Type B pancreatic cell (in vitro differentiated cells): ENCODE measurements at places on chromosomes 3 and 15.
A peak's percentile ranks its signal among the peaks of the same experiment; 100 is the strongest.

DNA sequence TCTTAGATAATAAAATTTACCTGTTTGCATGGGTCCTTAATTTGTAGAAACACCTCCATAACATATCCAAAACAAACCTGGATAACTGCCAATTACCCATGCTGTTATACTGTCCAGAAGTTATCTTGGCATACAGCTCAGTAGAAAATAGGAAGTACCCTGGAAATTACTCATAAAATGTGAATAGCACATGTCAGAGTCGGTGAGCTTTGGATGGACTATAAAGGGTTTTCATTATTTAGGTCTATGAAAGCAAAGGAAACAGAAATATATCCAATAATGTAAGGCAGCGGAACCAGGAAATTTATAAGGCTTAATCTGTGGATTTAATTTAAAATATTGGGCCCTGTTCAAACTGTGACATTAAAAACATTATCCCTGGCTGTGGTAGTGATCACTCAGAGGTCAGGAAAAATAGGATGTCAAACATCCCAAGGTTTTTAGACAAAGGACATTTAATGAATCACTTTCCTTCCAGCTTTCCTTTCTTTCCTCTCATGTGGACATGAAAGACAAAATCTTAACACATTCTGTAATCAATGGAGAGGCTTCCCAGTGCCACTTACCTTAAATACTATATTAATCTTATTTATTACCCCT is 459.0 kb upstream of the DPH6 start:
- no peaks in the 10 kb centered on the region for H3K36me3 ChIP-seq
- DNase-seq, result no peak
- H3K4me3 ChIP-seq, result no peak overlapping the region
- no peaks in the 10 kb centered on the region for H3K27me3 ChIP-seq

GRCh38 chr3:105429034-105429762 is 62.5 kb downstream of the ALCAM start:
- no peak for DNase-seq
- no peak overlapping the region for H3K27ac ChIP-seq
- H3K27me3 ChIP-seq, result no peaks in the 10 kb centered on the region
- H3K36me3 ChIP-seq, result peaks cover 7% of the 10 kb centered on the region

- H3K27ac ChIP-seq, result no peak overlapping the region
- H3K36me3 ChIP-seq, result no peaks in the 10 kb centered on the region
- no peaks in the 10 kb centered on the region for H3K4me1 ChIP-seq
- DNase-seq, result no peak
These were observed 55.0 kb upstream of the TOPAZ1 start for GRCh38 chr3:44186712-44187111.

GRCh38 chr3:158267015-158267414 is 157.1 kb downstream of the RSRC1 start:
- H3K36me3 ChIP-seq, result peaks cover 4% of the 10 kb centered on the region
- H3K4me1 ChIP-seq, result peaks cover 4% of the 10 kb centered on the region
- DNase-seq, result no peak
- H3K27ac ChIP-seq, result no peak overlapping the region
- H3K4me3 ChIP-seq, result no peak overlapping the region

DNA sequence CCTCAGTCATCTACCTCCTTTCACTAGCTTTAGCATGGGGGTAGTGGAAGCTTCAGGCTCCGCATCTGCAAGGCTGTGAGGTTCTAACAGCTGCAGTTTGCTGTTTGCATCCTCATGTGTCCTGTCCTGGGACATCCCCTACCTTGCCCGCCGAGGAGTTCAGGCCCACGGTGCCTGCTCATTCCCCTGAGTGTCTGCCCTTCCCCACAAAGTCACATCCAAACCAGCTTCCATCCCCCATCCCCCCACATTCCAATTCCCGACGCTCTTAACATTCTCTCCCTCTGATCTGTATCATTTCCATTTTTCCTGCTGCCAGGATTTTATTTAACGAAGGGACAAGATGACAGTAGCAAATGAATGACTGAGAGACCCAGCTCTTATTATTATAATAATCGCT is 43.8 kb downstream of the HRH1 start:
- peaks cover 18% of the 10 kb centered on the region for H3K4me1 ChIP-seq
- no peaks in the 10 kb centered on the region for H3K36me3 ChIP-seq
- no peak overlapping the region for H3K27ac ChIP-seq
- H3K4me3 ChIP-seq, result no peak overlapping the region
- no peak for DNase-seq

- H3K36me3 ChIP-seq, result peaks cover 10% of the 10 kb centered on the region
- H3K4me3 ChIP-seq, result peak overlapping the region; percentile 87
- peaks cover 21% of the 10 kb centered on the region for H3K4me1 ChIP-seq
- H3K27ac ChIP-seq, result peak overlapping the region; percentile 77
- H3K27me3 ChIP-seq, result no peaks in the 10 kb centered on the region
These were observed 939 bp upstream of the ULK3 start for GRCh38 chr15:74843891-74844299.

GRCh38 chr3:88364926-88365325 is 215.2 kb downstream of the C3orf38 start:
- no peaks in the 10 kb centered on the region for H3K36me3 ChIP-seq
- no peaks in the 10 kb centered on the region for H3K27me3 ChIP-seq
- H3K4me1 ChIP-seq, result no peaks in the 10 kb centered on the region
- no peak overlapping the region for H3K4me3 ChIP-seq
- DNase-seq, result no peak

DNA sequence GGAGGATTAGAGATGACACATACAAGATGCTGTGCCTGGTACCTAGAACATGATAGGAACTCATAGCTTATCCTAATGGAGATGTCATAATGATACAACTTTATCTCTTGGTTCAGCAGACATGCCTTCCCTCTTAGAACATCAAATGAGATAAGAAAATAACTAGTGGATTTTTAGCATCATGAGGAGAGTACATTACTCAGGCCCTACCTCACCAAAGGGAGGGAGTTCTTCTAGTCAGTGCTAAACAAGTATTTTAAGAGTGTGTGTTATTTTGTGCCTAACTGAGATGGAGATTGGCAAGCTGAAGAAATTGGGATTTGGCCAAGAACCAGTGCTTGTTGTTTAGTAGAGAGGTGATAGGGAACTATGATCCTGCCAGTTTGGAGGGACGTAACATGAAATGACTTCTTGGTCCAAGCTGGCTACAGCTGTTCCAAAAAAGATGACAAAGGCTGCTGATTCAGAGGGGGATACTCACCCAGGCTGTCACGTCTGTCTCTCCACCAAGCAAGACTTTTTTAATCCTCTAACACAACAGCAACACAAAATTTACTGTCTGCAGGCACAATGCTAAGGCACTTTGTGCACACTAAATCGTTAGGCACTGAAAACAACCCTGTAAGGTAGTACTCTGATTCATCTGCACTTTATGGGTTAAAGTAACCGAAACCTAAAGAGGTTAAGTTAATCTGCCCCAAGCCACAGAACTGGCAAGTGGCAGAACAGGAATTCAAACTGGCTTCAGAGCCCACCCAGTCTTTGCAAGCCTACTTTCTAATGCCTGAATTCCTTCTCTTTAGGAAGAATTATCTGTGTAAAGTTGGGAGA is 126.5 kb downstream of the CMSS1 start:
- DNase-seq, result no peak
- H3K4me3 ChIP-seq, result peak overlapping the region; percentile 42
- peaks cover 4% of the 10 kb centered on the region for H3K36me3 ChIP-seq
- H3K27ac ChIP-seq, result peak overlapping the region; percentile 95

DNA sequence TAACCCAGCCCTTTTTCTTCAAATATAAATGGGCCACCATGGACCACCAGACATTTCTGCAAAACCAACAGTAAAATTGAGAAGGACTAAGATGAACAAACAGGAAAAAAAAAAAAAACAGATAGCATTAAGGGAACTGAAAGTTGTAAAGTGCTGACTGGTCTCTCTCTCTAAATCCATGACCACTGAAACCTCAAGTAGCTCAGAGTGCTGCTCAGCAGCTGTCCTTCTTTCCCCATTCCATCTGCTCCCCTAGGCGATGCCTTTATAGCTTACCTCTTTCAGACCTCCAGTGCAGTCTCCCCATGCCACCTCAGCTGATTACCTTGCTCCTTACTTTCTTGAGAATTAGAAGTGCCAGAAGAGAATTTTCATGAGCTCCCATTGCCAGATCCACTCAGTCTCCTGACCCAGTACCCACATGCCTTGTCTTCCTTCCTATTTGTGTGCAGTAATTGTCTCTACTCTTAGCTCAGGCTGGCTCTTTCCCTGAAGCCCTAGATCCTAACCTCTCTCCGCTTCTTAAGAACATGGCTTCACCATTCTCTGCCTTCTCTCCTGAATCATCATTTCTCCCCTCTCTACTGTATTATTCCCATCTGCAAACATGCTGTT is 23.9 kb upstream of the XIRP1 start:
- no peak for DNase-seq
- peaks cover 7% of the 10 kb centered on the region for H3K27me3 ChIP-seq
- H3K4me3 ChIP-seq, result no peak overlapping the region
- no peaks in the 10 kb centered on the region for H3K36me3 ChIP-seq

- H3K4me1 ChIP-seq, result no peaks in the 10 kb centered on the region
- H3K27ac ChIP-seq, result peak overlapping the region; percentile 81
- no peaks in the 10 kb centered on the region for H3K27me3 ChIP-seq
- H3K4me3 ChIP-seq, result peak overlapping the region; percentile 25
These were observed 17.3 kb downstream of the ABHD5 start for GRCh38 chr3:43707998-43708397.

DNA sequence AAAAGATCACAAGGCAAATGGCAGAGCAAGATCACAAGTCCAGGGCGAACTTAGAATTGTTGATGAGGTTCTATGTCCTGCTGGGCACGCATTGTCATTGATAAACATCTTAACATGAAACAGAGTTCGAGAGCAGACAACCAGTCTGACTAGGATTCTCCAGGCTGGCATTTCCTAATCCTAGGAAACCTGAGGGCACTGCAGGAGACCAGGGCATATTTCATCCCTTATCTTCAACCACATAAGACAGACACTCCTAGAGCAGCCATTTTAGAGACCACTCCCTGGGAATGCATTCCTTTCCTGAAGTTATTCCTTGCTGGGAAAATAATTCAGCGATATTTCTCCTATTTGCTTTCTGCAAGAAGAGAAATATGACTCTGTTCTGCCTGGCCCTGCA is 1199.9 kb downstream of the SI start:
- H3K27ac ChIP-seq, result no peak overlapping the region
- H3K36me3 ChIP-seq, result no peaks in the 10 kb centered on the region
- H3K27me3 ChIP-seq, result no peaks in the 10 kb centered on the region
- no peak overlapping the region for H3K4me3 ChIP-seq
- no peak for DNase-seq

DNA sequence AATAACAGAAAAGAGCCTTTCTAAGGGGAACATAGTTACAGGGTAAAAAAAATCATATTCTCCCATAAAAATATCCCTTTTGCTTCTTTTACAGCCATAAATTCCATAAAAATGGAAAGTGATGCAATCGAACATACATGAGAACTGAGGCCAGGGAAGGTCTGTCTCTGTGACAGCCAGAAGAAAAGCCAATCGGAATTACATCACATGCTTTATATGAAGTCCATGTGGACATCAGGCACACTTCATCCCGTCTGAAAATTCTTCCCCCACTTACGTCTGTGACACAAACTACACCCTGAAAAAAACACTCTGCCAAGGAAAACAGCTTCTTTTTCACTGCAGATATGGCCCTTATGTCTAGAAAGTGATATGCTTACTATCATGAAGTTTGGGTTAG is 323.5 kb downstream of the ERC2 start:
- no peak overlapping the region for H3K27ac ChIP-seq
- peaks cover 4% of the 10 kb centered on the region for H3K27me3 ChIP-seq
- H3K4me1 ChIP-seq, result peaks cover 10% of the 10 kb centered on the region
- H3K36me3 ChIP-seq, result no peaks in the 10 kb centered on the region
- no peak for DNase-seq

DNA sequence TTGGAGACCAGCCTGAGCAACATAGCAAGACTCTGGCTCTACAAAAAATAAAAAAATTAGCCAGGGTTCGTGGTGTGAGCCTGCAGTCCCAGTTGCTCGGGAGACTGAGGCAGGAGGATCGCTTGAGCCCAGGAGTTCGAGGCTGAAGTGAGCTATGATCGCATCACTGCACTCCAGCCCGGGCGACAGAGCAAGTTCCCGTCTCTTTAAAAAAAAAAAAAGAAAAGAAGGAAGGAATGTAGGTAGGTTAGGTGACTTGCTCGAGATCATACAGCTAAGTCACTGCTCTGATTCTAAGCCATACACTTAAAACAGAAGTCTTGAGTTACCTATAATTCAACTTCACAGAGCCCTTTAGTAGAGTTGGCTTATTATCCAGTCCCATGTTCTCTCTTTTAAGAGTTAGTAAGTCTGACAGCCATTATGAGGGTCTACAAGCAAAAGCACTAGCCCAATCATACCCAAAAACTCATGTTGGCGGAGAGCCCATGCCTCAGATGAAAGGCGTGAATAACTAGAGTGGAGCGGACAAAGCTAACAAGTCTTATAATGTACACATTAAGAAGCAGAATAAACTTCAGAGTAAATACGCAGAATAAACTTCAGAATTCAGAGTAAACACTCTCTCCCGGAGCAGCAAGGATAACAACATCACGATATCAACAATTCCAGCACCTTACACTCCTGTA is 768 bp downstream of the AAGAB start:
- H3K4me3 ChIP-seq, result peak overlapping the region; percentile 100
- peaks cover 4% of the 10 kb centered on the region for H3K36me3 ChIP-seq
- peaks cover 15% of the 10 kb centered on the region for H3K4me1 ChIP-seq
- no peak for DNase-seq

GRCh38 chr3:166123576-166123975 is 286.4 kb upstream of the BCHE start:
- no peak overlapping the region for H3K4me3 ChIP-seq
- no peak overlapping the region for H3K27ac ChIP-seq
- H3K4me1 ChIP-seq, result no peaks in the 10 kb centered on the region
- no peak for DNase-seq

- no peaks in the 10 kb centered on the region for H3K36me3 ChIP-seq
- no peaks in the 10 kb centered on the region for H3K27me3 ChIP-seq
- peaks cover 19% of the 10 kb centered on the region for H3K4me1 ChIP-seq
These were observed 63.7 kb downstream of the SLC30A4 start for GRCh38 chr15:45458746-45459403.

DNA sequence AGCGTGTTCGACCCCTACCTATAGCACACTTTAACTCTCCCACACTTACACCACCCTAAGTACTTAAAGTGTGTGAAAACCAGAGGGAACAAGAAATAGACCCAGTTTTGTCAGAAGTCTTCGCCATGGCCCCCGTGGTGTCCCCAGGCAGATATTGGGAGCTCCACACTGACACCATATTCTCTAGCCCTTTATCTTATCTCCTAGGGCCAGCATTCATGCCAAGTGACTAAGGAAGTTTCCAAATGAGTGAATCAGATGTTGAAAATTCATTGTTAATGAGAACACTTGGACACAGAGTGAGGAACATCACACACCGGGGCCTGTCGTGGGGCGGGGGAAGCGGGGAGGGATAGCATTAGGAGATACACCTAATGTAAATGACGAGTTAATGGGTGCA is 31.8 kb downstream of the P3H2 start:
- H3K4me3 ChIP-seq, result no peak overlapping the region
- DNase-seq, result no peak
- H3K36me3 ChIP-seq, result no peaks in the 10 kb centered on the region
- peaks cover 12% of the 10 kb centered on the region for H3K4me1 ChIP-seq

- peak overlapping the region; percentile 22 for H3K27ac ChIP-seq
- no peaks in the 10 kb centered on the region for H3K27me3 ChIP-seq
- peaks cover 26% of the 10 kb centered on the region for H3K4me1 ChIP-seq
These were observed 199.8 kb downstream of the WDR72 start for GRCh38 chr15:53559364-53560277.
